ENCODE measurements at places on chromosomes 1 and 21.

DNA sequence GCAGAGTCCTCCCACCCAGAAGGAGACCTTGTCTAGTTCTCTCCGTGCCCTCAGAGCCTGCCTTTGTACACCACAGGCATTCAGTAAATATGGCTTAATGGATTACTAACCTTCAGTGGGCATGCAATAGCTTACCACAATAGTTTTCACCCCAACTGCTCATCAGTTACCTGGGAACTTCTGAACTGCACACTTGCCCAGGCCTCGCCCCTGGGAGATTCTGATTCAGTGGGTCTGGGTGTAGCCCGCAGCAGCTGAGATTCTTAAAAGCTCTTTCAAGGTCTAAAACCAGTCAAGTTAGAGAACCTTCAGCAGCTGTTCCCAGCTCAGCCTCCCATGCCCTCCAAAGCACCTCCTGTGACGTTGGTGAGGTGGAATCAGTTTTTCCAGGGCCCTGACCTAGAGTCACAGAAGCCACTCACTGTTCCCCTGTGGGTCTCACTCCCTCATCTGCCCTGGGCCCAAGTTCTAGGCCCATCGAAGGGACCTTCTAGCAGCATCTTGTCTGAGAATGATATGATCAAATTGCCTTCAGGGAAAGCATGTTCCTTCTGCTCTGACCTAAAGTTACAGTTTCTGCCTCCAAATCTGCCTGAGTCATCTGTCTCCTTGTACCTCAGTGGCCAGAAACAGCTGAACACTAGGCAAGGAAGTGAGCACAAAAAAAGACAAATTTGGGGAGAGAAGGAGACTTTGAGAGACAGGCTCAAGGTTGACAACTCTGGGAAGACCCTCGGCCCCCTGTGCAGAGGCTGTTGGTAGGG is 10.8 kb downstream of the ASAP3 start:
- no peak for DNase-seq

GRCh38 chr1:160394673-160395072 is 5.7 kb upstream of the VANGL2 start:
- no peak for DNase-seq

DNA sequence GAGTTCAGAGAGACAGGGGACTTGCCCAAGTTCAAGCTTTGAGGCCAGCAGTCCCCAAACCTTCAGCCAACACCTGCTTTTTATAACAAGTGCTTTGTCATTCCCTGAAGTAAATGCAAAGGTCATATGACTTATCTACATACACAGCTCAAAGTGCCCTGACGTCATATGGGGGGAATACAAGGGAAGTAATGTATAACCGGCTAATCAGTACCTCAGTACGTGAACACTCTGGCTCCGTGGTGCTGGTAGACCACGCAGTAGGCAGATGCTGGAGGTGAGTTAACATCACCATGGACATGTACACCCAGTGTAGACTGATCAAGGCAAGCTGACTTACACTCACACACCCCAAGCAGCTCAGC is 60.0 kb downstream of the BACE2 start:
- no peak for DNase-seq

DNA sequence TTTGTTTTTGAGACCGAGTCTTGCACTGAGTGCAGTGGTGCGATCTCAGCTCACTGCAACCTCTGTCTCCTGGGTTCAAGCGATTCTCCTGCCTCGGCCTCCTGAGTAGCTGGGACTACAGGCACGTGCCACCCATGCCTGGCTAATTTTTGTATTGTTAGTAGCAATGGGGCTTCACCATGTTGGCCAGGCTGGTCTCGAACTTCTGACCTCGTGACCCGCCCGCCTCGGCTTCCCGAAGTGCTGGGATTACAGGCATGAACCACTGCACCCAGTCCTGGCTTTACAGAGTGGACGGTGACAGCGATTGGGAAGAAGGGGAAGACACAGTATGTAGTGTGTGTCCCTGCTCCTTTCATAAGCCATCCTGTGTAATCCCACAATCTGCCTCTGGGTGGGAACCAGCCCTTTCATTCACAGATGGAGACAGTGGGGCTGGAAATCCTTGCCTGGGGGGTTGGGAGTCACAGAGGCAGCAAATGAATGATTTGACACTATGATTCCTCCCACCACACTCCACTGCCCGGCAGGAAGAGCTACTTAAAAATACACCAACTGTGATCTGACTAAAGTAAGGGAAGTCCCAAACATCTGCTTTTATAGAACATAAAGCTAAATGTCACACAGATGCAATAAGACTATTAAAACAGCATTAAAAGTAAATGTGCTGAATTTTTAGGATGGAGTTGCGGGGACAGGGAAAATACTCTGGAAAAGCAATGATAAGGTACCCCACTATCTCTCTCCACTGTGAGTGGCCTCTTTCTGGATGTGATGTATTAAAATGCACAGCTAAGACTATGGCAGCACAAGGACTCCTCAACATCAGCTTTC is 4.5 kb downstream of the PARP1 start:
- DNase-seq, result no peak

GRCh38 chr1:180415985-180416633 is 86.3 kb downstream of the ACBD6 start:
- no peak for DNase-seq

- no peak for DNase-seq
Observed at GRCh38 chr1:13842497-13842896, 142.5 kb downstream of the PRDM2 start.

GRCh38 chr1:8910914-8911313 is 32.4 kb upstream of the ENO1 start:
- DNase-seq, result no peak

- DNase-seq, result no peak
Observed at GRCh38 chr1:232096751-232097150, 470.2 kb downstream of the DISC1 start.

DNA sequence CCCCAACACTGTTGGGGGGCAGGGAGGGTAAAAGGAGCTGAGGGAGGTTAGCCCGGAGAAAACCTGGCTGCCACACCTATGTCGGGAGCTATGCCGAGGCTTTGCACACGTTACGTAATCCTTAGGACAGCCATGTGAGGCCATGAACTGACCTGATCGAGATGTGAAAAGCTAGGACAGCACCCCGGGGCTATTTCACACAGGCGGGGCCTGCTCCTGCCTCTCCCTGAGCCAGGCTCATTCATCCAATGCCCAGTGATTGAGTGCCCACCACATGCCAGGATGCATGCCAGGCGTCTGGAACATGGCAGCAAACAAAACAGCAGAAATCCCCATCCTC is 30.2 kb downstream of the LDLRAP1 start:
- DNase-seq, result no peak

DNA sequence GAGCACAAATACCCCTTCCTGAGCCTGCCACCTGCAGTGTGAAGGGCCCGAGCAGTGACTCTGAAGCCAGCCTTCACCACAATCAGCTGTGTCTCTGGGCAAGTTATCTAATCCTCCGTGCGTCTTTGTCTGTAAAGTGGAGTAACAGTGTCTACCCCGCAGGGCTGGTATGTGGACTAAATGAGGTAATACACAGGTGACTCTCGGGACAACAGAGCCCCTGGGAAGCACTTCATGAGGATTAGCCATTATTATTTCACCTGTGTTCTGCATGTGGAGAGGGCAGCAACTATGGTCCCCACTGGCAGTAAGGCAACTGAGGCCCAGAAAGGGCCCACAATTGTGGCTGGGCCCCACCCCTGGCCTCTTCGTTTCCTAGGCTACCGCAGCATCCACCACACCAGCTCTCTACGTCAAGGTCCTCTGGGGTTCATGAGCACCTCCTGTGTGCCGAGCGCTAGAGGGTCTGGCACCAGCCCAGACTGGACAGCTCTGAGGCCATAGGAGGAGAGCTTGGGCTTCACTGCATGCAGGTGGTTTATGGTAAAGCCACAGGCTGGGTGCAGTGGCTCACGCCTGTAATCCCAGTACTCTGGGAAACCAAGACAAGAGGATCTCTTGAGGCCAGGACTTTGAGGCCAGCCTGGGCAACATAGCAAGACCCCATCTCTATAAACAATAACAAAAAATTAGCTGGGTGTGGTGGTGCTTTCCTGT is 41.3 kb upstream of the LRP8 start:
- DNase-seq, result no peak

DNA sequence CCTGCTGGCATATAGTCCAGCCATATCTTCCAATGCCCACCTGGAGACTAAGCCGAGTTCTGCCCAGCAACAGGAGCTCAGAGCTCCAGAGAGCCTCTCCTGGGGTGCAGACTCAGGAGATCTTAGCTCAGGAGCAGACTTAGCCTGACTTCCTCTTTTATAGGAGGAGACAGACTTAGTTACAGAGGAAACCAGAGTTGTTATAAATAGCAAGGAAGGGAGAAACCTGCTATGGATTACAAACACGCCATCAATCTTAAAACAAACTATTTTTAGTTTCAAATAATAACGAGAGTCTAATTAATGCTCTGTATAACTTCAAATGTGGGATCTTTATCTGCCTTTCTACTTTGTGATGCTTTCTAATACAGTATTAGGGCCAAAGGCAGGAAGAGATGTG is 3.3 kb upstream of the KIF21B start:
- no peak for DNase-seq

DNA sequence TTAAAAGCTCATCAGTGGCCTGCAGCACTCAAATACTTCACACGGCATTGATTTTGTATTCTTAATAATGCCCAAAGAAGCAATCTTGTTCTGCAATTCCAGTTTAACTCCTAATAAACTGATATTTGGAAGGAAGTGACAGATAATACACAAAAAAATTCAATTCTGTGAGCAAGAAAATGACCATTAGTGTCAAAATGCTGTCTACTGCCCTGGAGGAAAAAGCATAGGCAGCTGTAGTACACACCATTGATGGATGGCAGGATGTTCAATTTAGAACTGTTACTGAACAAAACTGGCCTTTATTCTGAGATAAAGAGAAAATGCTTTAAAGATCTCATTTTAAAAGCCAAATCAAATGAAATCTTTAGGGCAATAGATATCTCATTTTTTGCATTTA is 251.3 kb upstream of the FMN2 start:
- DNase-seq, result no peak

- DNase-seq, result no peak
Observed at GRCh38 chr1:100530880-100531487, 7.0 kb upstream of the GPR88 start.

- no peak for DNase-seq
Observed at GRCh38 chr1:160137216-160137862, 14.1 kb upstream of the ATP1A4 start.

GRCh38 chr1:220500372-220500771 is 27.6 kb upstream of the MARK1 start:
- no peak for DNase-seq

GRCh38 chr21:16912075-16912474 is 600.8 kb upstream of the CXADR start:
- no peak for DNase-seq

GRCh38 chr1:31872658-31873636 is 57.1 kb upstream of the SPOCD1 start:
- DNase-seq, result no peak

DNA sequence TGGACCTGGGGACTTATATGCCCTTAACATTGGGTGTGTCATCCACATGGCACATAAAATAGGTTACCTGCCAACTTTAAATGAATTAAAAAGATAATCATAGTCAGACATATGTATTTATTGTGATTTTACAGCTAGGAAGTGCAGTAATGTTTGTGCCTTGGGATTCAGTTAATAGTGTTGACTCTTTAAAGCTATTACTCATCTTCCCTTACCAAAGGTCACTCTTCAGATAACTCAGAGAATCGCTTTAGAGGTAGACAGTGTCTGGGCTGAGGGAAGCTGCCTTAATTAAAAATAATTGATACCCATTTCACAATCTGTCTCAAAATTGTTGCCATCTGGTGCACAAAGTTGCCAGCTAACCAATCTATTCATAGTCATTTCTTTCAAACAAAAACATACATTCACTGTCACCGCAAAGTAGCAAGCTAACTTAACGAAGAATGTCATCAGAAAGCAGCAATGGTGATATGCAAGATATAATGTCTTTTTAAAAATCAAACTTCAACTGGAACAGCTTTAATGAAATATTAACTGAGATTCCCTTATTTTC is 3.0 kb upstream of the KRTAP15-1 start:
- DNase-seq, result no peak

- no peak for DNase-seq
Observed at GRCh38 chr1:18554099-18554498, 73.4 kb downstream of the KLHDC7A start.

DNA sequence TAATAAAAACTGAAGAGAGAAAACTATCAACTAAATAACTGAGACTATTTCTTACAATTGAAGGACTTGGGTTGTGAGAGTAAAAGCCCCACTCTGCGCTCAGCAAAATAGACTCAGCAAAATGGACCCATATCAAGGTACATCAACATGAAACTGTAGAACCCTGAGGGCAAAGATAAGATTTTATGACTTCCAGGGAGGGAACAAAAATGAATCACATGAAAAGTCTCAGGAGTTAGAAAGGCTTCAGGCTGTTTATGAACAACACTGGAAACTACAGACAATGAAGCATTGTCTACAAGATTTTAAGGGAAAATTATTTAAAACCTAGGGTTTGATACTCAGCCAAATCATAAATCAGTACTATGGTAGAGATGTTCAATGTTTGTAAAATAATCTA is 434.3 kb downstream of the PTPRC start:
- DNase-seq, result no peak

DNA sequence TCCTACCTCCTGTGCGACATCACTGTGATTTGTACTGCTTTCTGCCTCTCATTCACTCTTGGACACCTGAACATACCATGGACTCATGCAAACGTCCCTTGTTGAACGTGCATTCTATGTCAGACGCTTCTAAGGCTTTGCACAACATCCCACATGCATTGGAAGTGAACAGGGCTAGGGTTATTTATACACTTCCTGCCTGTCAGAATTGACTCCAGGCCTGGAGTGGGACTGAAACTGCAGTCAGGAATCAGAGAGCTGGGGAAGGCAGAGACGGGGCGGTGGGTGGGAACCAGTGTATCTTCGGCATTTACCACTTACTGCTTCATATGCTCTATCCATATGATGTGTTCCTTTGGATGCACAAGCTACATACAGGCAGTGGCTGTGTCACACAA is 81.4 kb upstream of the GALNT2 start:
- DNase-seq, result no peak

GRCh38 chr1:4526747-4527146 is 127.7 kb upstream of the AJAP1 start:
- DNase-seq, result no peak

- no peak for DNase-seq
Observed at GRCh38 chr1:241992734-241993133, 6.2 kb downstream of the MAP1LC3C start.
